ENCODE measurements at places on chromosomes 13 and 19.

DNA sequence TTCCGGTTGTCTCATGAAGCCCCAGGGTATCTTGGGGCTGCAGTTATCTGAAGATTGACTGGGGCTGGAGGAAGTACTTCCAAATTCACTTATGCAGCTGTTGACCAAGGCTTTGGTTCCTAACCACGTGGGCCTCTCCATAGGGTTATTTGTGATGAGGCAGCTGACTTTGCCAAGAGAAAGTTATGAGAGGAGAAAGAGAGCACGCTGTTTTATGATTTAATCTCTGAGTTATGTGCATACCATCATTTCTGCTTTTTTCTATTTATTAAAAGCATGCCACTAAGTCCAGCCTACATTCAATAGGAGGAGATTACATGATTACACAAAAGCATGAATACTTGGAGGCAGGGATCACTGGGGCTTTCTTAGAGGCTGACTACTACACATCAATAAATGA is 215.5 kb downstream of the NHLRC3 start:
- DNase-seq = no peak

GRCh38 chr13:87827479-87827878 is 156.3 kb downstream of the SLITRK5 start:
- no peak for DNase-seq

DNA sequence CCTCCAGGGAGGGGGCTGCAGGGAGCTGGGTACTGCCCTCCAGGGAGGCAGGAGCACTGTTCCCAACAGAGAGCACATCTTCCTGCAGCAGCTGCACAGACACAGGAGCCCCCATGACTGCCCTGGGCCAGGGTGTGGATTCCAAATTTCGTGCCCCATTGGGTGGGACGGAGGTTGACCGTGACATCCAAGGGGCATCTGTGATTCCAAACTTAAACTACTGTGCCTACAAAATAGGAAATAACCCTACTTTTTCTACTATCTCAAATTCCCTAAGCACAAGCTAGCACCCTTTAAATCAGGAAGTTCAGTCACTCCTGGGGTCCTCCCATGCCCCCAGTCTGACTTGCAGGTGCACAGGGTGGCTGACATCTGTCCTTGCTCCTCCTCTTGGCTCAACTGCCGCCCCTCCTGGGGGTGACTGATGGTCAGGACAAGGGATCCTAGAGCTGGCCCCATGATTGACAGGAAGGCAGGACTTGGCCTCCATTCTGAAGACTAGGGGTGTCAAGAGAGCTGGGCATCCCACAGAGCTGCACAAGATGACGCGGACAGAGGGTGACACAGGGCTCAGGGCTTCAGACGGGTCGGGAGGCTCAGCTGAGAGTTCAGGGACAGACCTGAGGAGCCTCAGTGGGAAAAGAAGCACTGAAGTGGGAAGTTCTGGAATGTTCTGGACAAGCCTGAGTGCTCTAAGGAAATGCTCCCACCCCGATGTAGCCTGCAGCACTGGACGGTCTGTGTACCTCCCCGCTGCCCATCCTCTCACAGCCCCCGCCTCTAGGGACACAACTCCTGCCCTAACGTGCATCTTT is 7.8 kb upstream of the CEACAM5 start:
- DNase-seq = no peak

DNA sequence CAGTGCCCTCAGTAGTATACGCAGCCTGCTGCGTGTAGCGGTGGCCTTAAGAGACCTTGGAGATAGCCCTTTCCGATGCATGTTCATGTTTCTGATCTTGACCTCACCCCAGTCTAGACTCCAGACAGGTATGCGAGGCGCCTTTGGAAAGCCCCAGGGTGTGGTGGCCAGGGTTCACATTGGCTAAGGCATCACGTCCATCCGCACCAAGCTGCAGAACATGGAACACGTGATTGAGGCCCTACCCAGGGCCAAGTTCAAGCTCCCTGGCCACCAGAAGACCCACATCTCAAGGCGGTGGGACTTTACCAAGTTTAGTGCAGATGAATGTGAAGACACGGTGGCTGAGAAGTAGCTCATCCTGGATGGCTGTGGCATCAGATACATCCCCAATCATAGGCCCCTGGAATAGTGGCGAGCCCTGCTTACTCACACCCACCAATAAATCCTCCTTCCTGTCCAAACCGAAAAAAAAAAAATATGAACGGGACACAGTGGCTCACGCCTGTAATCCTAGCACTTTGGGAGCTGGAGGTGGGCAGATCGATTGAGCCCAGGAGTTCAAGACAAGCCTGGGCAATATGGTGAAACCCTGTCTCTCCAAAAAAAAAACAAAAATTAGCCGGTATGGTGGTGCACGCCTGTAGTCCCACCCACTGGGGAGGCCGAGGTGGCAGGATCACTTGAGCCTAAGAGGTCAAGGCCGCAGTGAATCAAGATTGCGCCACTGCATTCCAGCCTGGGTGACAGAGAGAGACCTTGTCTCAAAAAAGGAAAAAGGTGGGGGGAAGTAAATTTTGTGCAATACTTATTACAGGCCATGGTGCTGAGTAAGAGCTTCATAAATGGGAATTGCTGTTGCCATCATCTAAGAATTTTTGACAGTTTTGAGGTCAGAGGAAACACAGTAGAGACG is 12.4 kb upstream of the CBLC start:
- no peak for DNase-seq

DNA sequence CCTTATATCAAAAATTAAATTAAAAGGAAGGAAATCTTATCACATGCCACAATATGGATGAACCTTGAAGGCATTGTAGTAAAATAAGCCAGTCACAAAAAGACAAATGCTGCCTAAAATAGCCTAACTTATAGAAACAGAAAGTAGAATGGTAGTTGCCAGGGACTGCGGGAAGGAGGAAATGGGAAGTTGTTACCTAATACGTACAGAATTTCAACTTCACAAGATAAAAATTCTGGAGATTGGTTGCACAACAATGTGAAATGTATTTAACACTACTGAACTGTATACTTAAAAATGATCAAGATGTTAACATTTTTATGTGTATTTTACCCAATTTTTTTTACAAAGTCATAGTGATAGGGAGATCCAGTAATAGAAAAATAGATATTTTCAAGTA is 10.2 kb upstream of the N4BP2L2 start:
- DNase-seq = no peak
